ENCODE measurements at places on chromosomes 12 and 14. TPM values are rescaled to one million over a fixed set of nuclear protein-coding genes. Genes with fewer than 3 reads are reported as not detected.

Gene ALDH2
- total RNA-seq: 239 TPM

Gene LHX5
- not detected for total RNA-seq

Gene ZNF84
- total RNA-seq: 24.5 TPM

Gene CTSG
- 1.9 TPM for total RNA-seq

Gene DPF3
- total RNA-seq: 1.4 TPM

Gene KRT85
- total RNA-seq: not detected

Gene ETNK1
- total RNA-seq: 66.0 TPM

Gene COX8C
- total RNA-seq: not detected

Gene MARS1
- 168 TPM for total RNA-seq

Gene NTN4
- total RNA-seq: 61.9 TPM

Gene CSRP2
- total RNA-seq: 28.9 TPM

Gene MMP17
- 2.7 TPM for total RNA-seq

Gene EPYC
- 0.47 TPM for total RNA-seq

Gene SMIM41
- 0.47 TPM for total RNA-seq

Gene LAG3
- 0.79 TPM for total RNA-seq

Gene ARHGAP9
- 125 TPM for total RNA-seq

Gene LRCOL1
- total RNA-seq: 1.6 TPM

Gene FSCB
- 0.10 TPM for total RNA-seq

Gene MYRFL
- total RNA-seq: 0.17 TPM

Gene FZD10
- total RNA-seq: 0.82 TPM

Gene RNF212B
- total RNA-seq: not detected

Gene DEPDC4
- total RNA-seq: 1.7 TPM

Gene KRT3
- not detected for total RNA-seq

Gene FGF6
- total RNA-seq: not detected

Gene CLEC2B
- total RNA-seq: 34.7 TPM

Gene JPH4
- total RNA-seq: 1.3 TPM

Gene ATF7IP
- total RNA-seq: 78.7 TPM

Gene EXOC3L4
- 3.0 TPM for total RNA-seq

Gene RPGRIP1
- total RNA-seq: 1.3 TPM

Gene RNF41
- 50.3 TPM for total RNA-seq

Gene CIDEB
- 22.7 TPM for total RNA-seq

Gene ERGIC2
- total RNA-seq: 78.5 TPM
